ENCODE measurements at places on chromosomes 12 and 14.

DNA sequence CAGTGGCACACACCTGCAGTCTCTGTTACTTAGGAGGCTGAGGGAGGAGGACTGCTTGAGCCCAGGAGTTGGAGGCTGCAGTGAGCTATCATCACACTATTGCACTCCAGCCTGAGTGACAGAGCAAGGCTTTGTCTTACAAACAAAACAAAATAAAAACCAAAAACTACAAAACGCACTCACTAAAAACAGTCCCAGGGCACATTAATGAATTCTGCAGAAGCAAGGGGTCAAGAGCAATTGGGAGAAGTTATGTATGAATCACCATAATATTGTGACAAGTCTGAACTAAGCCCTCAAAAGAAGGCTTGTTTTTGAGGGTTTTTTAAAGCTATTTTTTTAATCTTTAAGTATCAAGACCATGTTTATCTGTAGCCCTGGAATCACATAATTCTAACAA, 201.1 kb downstream of the MED13L start:
- no peak for DNase-seq

DNA sequence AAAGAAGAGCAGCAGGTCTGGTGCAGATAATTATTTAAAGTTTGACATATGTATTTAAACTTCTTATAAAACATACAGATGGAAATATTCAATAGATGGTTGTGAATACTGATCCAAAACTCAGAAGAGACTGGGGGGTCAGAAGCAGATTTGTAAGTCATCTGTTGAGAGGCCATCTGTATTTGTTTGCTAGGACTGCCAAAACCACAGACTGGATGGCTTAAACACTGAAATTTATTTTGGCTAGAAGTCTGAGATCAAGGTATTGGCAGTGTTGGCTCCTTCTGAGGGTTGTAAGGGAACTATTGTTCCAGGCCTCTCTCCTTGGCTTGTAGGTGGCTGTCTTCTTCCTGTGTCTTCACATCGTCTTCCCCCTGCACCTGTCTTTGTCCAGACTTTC, 153.9 kb downstream of the LRRK2 start:
- DNase-seq = no peak

GRCh38 chr12:54579258-54579657, 9.2 kb downstream of the PPP1R1A start:
- no peak for DNase-seq

GRCh38 chr14:98189511-98189910, 1082.5 kb downstream of the BCL11B start:
- DNase-seq = no peak

DNA sequence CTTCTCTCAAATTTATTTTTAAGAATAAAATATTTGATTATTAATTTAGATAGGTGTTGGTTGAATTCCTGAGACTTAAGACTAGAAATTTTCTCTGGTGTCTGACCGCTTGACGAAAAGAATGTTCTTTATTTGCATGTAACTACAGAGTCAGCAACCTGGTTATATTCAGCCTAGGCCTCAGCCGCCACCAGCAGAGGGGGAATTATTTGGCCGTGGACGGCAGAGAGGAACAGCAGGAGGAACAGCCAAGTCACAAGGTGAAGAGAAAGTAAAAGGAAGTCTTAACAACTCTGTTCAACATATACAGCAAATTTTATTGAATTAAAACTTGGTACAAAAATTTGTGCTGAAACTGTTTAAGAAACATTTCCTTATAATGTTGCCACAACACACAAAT, 5.2 kb downstream of the PIWIL1 start:
- no peak for DNase-seq

DNA sequence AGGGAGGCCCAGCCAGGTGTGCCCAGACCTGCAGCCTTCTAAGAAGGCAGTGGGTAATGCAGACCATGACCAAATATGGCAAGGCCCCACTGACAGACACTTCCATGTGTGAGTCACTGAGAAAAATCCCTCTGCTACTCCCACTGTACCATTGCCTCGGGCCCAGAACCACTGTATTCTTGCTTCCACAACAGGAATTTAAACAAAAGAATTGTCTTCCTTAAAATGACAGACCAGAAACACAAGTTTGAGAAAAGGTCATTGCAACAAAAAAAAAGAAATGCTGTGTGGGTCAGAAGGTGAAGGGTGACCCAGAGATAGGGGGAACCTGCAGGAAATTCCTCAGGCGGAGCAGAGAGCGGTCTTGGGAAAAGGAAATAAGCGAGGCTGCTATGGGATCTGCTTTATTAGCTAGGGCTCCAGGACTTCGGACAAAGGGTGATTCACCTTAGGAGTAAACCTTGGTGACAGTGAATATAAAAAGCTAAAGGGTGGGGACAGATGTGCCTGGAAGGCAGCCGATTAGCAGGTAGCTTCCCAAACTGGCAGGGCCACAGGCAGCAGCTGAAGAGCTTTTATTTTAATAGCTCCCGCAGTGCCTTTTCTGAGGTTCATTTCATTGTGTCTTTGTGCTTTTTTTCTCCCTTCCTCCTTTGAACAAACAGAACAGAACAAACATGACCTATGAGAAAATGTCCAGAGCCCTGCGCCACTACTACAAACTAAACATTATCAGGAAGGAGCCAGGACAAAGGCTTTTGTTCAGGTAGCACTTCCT, 185.3 kb upstream of the BCL2L14 start:
- DNase-seq = no peak

GRCh38 chr14:68124979-68125731, 305.6 kb downstream of the RAD51B start:
- no peak for DNase-seq

DNA sequence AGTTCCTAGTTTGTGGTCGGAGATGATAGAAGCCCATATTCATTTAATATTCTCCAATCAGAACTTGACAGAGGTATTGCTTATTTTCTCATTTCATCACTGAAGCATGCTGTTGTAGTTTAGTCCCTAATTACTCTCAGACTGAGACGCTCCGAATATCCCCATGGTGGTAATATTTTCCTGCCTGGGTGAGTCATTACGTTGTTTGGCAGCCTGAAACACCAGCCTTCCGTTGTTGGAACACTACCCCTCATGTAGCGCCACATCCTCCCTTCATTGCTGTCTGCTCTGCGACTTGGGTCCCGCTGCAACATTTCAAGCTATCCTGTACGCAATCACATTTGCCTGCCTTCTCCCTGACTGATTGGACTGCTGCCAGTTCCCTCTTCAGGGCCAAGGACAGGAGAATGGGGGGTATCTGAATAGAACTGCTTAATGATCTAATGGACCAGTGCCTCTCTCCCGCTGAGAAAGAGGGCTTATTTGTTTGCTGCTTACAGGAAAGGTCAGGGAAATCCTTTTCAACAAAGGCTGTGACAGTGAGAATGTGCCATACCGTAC, 369.1 kb downstream of the NPAS3 start:
- no peak for DNase-seq

- peak; percentile 47 for DNase-seq
These were observed 53.4 kb upstream of the DLK1 start for GRCh38 chr14:100673085-100673806.

DNA sequence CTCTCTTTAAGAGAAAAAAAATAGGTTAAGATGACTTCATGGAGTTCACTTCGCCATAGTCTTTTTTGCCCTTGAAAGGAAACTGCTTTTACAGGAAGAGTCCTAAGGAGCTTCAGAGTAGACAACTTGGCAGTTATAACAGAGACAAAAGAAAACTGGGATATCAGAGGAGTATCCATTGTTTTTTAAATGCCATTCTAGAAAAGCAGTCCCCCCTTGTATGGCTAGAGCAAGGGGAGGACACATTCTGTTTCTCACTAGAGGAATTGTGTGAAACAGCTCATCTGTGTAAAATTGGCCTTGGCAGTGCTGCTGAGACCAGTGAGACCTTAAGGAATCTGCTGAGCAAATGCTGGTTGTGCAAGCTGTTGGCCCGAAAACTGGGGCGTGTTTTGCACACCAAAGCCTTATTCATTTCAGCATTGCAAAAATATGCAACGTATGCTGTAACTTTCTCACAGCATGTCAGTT, 128.0 kb downstream of the GPR135 start:
- DNase-seq = no peak

- DNase-seq = no peak
These were observed 42.6 kb upstream of the CHGA start for GRCh38 chr14:92880351-92880750.

GRCh38 chr14:45253754-45254310, 830 bp upstream of the MIS18BP1 start:
- DNase-seq = no peak

- DNase-seq = no peak
These were observed 31.7 kb downstream of the TDG start for GRCh38 chr12:103997286-103997900.

DNA sequence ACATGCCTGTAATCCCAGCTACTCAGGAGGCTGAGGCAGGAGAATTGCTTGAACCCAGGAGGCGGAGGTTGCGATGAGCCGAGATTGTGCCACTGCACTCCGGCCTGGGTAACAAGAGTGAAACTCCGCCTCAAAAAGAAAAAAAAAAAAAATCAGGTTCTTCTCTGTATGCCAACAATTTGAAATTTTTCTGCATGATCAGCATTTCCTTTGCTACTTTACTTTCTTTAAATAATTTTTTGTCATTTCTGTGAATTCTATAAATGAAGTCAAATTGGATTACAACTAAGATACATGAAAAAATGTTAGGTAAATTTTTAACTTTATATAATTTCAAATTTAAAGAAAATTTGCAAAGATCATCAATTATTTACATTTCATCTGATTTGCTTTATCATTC, 87.8 kb downstream of the NUMB start:
- no peak for DNase-seq

- DNase-seq = no peak
These were observed 30.3 kb upstream of the ADIPOR2 start for GRCh38 chr12:1660304-1661187.

Data from NCI-H187 treated with DMSO at 0.1 percent for 48 hours (cell line).